ENCODE measurements at places on chromosomes 13 and 19. TPM values are rescaled to one million over a fixed set of nuclear protein-coding genes. Genes with fewer than 3 reads are reported as not detected.

DNA sequence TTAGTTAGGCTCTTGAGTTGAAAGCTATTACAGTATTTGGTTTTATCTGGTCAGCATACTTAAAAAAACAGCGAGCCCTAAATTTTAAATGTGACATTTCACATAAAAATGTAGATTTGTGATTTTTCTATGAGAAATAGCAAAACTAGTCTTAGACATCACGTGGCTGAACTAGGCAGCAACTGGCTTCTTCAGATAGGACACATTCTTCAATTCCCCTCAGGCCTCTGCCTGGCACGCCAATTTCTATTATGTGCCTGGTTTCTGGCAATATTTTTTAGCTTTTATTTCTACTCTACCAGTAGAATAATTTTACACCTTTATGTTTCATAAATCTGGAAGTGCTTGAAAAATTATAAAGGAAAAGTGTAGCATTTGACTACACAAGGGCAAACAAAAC is 433.7 kb downstream of the DIAPH3 start:
- DNase-seq = no peak

- no peak for DNase-seq
Observed at GRCh38 chr13:101127741-101128353, 288.5 kb downstream of the NALCN start.

DNA sequence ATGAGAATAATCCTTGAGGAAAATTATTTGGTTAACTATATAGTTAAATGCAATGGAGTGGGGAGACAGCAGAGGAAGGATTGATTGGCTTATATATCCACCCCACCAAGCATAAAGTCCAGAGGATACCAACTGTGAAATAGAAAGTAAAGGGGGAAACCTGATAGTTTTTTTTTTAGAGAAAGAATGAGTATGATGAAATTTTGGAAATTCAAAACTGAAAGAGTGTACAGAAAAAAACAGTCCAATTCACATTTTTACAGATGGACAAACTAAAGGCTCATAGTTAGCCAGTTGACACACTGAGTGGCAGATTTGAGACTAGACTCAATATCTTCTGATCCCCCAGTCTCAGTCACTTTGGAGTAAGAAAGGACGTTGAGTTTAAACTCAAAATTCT is 51.1 kb downstream of the FNDC3A start:
- DNase-seq = no peak

- DNase-seq = no peak
Observed at GRCh38 chr19:53057904-53058580, 13.5 kb downstream of the ERVV-2 start.

DNA sequence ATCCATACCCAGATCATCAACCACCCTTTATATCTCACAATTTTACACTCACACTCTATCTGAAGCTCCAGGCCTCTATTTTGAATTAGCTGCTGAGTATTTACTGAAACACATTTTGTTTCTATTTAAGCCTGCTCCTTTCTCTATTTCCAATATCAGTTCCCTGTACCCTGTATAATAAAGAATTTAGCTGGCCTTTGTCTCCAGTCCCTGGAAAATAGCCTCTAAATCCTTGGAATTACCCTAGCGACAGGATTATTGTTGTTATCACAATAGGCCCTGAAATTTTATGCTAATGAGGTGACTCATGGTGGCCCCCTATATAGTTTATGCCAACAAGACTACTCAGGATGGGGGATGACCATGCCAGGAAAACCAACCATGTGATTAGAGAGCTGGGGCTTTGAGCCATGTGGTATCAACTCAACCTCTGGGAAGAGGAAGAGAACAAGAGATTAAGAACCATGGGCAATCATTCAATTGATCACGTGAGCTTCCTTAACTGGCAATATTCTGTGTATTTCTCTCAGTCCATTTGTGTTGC is 72.7 kb downstream of the KATNAL1 start:
- no peak for DNase-seq

DNA sequence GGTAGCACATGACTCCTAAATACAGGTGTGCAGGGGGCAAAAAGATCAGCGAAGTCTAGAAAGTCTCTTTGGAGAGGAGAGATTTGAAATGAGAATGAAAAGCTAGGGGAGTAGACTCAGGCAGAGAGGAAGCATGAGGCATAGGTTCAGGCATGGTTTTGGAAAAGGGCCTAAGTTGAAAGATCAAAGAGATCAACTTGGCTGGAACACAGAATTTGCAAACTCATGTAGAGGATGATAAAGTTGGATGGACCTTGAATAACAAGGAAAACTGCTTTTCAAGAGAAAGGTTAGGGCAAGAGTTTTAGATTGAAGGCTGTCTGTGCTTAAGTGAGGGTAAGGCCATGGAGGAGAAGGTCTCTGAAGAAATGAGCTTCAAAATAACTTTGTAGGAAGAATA is 47.4 kb upstream of the UBAC2 start:
- DNase-seq = no peak

- no peak for DNase-seq
Observed at GRCh38 chr19:16520986-16521624, 21.1 kb downstream of the CHERP start.

Gene ZNF790
- total RNA-seq = 8.4 TPM

Gene PSG11
- total RNA-seq = not detected

Gene ONECUT3
- total RNA-seq = not detected

Gene VRK3
- 44.2 TPM for total RNA-seq

Gene CHST8
- not detected for total RNA-seq

Gene PLEKHA4
- 11.5 TPM for total RNA-seq

Measured in Caki2 (cell line).